ENCODE measurements at places on chromosomes 13 and 19.

DNA sequence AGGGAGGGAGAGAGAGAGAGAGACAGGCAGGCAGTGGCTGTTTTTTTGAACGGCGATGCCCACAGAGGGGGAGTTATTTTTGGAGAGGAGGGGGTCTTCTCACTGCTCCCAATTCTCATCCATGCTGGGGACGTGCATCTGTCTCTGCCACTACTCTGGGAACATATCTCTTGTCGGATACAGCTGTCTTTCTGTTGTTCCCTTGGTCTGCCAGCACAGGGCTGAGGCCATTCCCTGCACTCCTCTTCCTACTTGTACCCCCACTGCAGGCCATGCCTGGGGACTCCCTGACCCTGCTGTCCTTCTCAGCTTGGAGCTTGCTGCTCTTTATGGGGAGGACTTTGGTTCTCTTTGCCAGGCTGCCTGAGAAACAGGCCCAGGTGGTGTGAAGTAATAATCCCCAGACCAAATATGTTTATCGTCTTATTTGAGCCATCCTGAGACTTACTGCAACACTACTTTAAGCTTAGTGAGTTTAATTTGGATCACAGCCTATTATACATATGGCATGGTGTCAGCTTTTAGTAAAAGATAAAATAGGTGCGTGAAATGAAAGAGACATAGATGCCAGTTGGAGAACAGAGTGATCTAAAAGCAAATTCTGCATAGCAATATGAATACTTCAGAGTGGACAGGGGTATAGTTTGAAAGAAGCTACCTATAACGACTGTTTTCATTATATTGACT is 19.1 kb downstream of the LRCH1 start:
- DNase-seq = no peak

DNA sequence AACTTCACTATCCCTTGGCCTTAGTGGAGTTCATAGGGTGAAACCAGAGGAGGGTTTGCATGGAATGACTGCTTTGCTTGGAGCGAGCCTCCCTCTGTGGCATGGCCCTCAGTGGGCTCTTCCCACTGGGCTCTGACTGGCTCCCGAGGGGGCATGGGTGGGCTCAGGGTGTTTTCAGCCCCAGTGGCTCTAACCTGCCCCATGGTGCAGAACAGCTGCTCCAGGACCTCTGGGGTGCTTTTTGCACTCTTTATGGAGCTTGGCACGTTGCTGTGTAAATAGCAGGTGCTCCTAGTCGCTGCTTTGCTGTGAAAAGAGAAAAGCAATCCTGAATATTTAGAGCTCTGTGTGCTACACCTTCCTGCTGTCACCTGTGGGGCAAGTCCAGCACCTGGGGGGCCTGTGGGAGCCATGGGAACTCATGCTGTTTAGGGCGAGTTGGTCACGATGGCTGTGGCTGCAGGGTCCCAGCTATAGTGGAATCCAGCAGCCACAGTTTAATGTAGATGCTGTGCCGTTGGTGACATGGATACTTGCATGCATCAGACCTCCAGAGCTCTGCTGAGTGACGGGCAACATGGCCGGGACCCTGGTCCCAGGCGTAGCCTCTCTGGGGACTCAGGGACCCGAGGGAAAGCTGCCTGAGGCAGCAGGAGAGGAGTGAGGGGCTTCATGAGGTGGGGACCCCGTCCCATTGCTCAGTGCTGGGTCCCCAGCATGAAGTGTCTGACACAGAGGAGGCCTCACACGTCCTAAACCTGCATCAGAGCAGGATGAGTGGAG is 14.3 kb upstream of the MCF2L start:
- DNase-seq = no peak

GRCh38 chr13:80047406-80047805 is 293.5 kb downstream of the SPRY2 start:
- DNase-seq = no peak

- DNase-seq = no peak
Observed at GRCh38 chr13:75897386-75897785, 261.3 kb downstream of the LMO7 start.

- DNase-seq = no peak
Observed at GRCh38 chr19:54949412-54949811, 2.1 kb upstream of the NLRP7 start.

GRCh38 chr13:110887597-110888333 is 27.1 kb downstream of the ANKRD10 start:
- DNase-seq = no peak

DNA sequence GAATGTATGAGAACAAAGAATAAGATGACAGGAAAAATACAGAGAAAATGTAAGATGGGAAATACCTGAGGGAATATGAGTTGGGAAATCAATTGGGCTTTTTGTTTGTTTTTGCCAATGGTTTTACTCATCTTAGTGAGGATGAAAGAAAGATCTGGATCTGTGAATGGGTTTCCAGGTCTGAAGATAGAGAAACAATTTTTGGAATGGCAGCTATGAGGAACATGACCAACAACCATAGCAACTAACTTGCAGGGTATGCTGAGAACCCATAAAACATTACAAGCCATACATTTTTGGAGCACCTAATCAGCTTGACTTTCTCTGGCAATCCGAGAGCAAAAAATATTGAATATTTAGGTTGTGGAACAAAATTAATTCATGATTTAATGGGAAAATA is 290.0 kb downstream of the KCTD12 start:
- DNase-seq = no peak

GRCh38 chr13:98524391-98524790 is 52.5 kb downstream of the STK24 start:
- no peak for DNase-seq

GRCh38 chr13:98648141-98648540 is 71.2 kb upstream of the STK24 start:
- no peak for DNase-seq

DNA sequence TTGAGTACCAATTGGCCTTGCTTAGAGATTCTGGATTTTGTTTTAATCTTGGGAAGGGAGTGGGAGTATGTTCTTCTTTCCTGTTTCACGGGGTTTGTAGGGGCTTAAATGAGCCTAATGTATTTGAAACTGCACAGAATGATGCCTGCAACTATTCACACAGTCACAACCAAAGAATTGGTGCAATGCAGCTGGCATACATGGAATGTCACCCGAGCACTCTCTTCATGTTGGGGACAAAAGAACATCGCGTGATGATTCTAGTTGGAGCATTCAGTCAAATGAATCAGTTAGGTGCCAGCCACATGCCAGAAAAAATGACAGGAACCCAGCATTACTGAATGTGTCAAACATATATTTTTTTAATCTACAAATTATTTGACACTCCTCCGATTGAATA is 22.1 kb downstream of the STARD13 start:
- no peak for DNase-seq

- DNase-seq = no peak
Observed at GRCh38 chr13:29737061-29737460, 113.4 kb downstream of the UBL3 start.
